Fibroblast of skin of abdomen (primary cell): ENCODE measurements at places on chromosomes 3 and 15.

- DNase-seq: no peak
These were observed 23.9 kb upstream of the XIRP1 start for GRCh38 chr3:39216176-39216790.

DNA sequence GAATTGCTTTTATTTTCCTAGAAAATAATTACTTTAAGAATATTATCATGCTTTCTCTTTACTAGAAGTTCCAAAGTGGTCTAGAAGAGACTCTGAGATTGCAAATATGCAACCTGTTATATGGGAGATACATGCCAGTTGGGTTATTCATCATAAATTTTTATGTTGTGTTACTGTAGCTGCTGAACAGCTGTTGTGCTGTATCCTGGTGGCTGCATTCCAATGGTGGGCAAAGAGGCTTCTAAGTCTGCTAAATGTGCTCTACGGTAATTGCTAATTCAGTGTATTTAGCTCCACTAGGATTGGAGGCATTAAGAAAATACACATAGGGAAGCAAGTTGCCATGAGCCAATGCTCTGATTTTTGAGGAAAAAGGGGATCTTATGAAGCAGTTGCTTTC, 409.0 kb downstream of the TUSC7 start:
- peak; percentile 48 for DNase-seq

DNA sequence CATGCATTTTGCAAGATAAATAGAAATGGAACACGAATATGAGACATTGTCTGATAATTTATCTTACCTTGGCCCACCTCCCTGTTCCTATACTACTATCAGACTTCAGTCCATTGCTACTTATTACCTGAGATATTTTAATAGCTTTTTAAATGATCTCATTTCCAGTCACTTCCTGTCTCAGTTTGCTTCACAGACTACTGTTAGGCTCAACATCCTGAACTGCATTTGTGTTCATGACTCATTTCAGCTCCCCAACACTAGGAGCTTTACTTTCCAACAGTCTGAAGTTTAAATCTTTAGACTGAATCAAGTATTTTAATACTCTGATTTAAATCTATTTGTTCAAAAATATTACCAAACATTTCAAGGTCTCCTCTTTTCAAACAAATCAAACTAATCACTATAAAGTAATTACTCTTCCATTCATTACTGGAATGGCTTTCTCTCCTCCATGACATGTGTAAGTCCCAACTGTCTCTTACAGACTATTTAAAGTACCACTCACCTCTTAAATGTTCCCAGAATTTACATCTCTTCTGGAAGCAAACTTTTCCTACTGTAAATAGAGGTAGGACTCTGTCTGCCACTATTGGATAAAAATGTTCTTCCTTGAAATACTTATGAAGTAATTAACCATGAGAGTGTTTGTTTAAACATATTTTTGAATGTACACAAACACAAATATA, 1277.6 kb downstream of the ZPLD1 start:
- DNase-seq: peak; percentile 49

DNA sequence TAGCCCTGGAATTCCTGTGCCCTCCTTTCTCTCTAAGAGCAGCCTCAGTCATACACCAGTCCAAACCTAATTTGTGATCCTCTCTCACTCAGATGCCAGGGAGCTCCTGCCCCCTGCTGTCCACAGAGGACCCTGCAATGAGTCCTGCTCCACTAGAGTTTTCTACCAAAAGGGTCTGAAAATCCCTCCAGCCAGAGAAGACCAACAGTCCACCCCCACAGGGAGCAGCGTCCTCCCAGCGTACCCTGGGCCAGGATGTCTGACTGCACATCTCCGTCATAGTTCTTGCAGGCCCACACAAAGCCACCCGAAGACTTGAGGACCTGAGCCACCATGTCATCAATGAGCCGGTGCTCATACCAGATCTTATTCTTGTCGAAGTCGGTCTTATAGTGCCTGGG, 15.4 kb downstream of the IDH2 start:
- no peak for DNase-seq

DNA sequence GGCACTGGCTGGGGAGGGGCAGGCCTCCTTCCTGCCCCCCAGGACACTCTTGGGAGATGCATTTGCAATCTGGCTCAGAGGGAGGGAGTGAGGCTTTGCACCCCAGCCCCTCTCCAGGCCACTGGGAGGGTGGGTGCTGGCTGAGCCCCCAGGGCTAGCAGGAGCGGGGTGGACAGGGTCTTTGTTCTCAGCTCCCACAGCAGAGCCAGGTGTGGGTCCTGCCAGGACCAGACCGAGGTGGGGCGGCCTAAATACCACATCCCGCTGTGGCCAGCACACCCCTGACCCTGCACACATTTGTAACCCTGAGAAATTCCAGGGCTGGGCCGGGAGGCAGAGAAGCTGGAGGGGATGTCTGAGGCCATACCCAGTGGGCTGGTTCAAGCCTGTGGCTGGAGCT, 41.0 kb downstream of the STARD5 start:
- no peak for DNase-seq

- DNase-seq: no peak
These were observed 211.6 kb downstream of the GBE1 start for GRCh38 chr3:81549831-81550230.

DNA sequence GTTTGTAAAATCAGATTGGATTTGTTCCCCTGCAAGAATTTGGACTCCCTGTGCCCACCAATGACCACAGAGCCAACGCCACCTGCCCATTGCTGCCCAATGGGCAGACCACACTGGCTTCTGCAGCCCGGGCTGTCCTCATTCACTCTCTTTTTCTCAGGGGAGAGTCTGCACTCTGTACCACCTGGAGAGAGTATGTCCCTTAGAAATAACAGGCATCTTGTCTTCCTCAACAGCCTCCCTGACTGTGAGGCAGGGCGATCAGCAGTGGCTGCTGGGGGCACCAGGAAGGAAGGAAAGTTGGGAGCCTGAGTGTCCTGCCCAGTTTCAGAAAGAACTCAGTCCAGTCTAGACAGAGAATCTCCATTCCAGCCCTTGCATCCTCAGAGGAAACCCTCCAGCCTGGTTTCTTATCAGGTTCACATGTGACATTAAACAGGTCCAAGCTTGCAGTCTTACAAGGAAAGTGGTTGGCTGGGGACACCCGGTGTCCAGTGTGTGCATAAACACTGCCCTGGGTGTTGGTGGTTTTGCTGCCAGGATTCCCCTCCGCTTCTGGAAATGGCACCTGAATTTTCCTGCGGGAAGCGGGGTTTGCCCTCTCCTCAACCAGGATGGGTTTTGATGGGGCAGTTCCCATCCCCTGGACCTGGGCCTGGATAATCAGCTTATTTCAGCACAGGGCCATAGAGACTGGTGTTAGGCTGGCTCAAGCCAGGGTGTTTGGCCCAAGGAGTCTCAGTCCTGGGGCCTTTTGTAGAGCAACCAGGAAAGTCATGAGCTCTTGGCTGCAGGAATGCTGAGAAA, 37.2 kb downstream of the SSUH2 start:
- DNase-seq: peak; percentile 75

DNA sequence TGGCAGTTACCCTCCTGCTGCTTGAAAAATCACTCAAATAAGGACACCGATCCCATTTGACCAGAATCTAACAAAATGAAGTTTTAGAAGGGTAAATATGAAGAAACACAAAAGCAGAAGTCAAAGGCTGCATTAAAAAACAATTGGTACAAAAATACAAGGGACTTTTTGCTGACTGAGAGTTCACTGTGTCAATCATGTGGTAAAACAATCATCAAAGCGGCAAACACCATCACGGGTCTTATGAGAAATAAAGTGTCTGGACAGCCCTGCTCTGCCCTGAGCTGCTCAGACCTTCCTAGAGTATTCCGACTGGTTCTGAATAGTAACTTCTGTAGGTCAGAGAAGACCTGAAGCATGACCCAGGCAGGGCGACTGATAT, 137.2 kb upstream of the RAD18 start:
- no peak for DNase-seq

DNA sequence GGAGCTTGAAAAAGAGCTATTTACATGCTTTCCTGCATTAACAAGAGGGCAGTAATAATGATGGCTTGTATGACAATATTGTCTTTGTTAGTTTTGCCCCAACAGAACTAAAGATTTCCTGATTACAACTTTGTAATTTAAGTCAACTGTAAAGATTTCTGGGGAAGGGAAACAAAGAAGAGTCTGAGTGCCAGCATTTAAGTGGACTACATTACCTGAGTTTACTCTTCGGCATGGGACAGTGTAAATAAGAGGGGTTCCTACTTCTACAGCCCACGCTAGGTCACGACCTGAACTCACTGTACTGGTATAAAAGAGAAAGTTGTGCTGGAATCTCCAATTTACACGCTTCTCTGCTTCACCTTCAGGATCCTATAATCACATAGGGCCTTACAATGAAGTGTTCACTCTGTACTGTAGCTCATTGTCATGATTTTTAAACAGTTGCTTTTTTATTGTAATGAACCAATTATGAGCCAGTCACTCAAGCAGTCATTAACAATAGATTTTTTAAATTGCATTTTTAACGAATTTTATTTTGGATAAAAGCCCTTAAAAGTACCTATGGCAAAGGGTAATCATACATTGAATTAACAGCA, 39.6 kb downstream of the DPH6 start:
- DNase-seq: no peak

- no peak for DNase-seq
These were observed 37.0 kb downstream of the ETFA start for GRCh38 chr15:76274226-76274625.

GRCh38 chr3:5245927-5246326, 58.4 kb downstream of the EDEM1 start:
- DNase-seq: no peak

GRCh38 chr3:128052595-128053351, 536 bp downstream of the SEC61A1 start:
- no peak for DNase-seq

DNA sequence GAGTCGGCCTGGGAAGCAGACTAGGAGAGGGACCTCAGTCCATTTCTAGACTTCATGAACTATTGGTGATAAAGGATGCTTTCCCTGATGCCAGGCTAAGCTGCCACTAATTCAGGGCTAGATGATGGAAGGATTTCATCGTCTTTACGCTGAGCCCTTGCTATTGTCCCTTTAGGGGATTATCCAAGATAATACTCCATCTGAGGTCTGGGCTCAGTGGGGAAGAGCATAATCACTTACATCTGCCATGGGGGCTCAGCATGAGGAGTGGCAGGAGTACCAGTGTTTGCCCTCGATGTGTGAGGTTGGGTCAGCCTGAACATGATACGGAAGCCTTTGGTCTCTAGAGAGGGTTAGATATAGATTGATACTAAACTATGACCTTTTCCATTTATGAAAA, 47.3 kb downstream of the PTPRG start:
- no peak for DNase-seq

DNA sequence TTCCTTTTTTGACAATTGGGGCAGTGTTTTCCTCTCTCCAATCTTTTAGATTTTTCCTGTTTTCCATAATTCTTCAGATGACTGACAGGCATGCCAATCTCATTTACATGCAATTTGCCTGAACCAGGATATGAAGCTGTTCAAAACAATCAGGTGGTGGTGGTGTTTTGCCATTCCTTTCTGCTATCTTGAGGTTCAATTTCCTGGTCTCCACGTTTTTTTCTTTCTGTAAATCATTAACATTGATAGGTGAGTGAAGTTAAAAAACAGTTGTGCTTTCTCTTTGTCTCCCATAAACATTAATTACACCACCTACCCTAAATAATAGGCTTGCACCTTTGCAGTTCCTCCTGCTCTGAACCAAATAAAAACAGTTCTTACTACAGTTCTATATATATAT, 49.1 kb downstream of the C2CD4A start:
- DNase-seq: no peak

DNA sequence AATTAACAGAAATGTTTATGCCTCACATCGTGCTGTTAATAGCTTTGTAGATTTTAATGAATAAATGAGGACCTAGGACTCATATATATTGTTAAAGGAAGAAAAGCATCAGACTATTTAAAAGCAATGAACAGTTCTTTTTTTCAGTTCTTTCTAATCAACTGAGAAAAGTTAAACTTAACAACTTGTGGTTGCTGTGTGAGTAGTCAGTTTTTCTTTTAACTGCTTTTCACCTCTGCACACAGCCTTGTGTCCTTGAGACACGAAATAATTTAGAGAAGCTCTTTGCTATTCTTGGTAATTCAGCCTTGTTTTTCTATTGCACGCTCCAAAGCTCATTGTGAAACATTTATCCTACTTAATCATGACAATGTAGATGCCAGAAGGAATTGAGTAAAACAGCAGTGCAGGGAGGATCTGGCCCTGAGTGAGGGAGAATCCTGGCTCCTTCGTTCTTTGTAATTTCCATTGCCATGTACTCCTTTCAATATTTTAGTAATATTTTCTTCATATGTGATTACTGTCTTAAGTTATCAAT, 499.0 kb downstream of the PYDC2 start:
- DNase-seq: no peak

DNA sequence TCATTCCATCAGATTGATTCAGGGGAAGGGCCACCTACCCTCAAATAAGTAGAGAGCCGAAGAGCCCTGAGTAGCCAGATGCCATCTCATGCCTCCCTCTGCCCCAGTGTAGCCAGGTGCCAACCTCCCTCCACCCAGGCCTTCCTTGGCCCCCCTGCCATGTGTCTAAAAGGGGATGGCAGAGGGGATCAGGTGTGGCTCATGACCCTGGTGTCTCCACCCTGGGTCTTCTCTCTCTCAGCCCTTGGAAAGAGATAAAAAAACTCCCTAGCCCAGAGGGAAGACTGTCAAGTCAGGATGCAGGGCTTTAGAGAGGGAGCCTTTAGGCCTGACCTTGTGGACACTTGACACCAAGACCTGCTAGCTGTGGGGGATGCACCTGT, 5.2 kb downstream of the GRM2 start:
- DNase-seq: no peak

DNA sequence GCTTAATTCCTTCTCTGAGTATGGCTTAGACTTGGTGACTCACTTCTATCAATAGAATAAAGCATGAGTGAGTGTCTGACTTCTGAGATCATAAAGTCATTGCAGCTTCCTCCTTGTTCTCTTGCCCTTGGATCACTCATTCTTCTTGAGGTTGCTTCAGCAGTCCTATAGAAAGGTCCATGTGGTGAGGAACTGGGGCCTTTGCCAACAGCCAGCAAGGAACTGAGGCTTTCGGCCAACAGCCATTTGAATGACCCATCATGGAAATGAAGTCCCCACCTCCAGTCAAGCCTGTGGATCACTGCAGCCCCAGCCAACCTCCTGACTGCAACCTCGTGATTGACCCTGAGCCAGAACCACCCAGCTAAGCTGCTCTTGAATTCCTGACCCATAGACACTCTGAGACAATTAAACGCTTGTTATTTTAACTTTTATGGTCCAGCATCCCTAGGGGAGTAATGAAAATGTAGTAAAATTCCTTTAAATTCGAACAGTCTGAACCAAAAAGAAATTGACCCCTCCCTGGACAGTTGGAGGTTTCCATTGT, 84.5 kb downstream of the WDR76 start:
- DNase-seq: peak; percentile 93

GRCh38 chr15:44261007-44261706, 27.4 kb upstream of the GOLM2 start:
- DNase-seq: no peak

DNA sequence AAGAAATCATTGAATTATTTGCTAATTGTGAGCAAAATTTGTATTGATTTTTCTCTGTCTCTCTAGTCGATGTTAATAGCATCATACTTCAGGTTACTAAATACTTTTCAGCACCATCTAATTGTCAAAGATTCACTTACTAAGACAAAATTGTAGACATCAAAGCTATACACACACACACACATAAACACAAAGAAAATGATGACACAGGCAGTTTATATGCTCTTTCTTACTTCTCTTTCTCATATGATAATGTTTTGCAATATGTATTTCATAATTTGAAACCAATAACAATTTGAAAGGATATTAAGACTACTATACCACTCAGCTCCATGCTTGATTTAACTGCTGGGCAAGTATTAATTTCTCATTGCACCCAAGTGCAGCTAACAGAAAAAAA, 406.2 kb downstream of the ROBO2 start:
- no peak for DNase-seq
